ENCODE measurements at places on chromosomes 11 and 22. TPM values are rescaled to one million over a fixed set of nuclear protein-coding genes. Genes with fewer than 3 reads are reported as not detected.

GRCh38 chr11:75241906-75242644 lies 1.5 kb downstream of the TPBGL start:
- DNase-seq: no peak

- DNase-seq: peak; percentile 45
Measured at GRCh38 chr11:130001461-130002351, 929 bp downstream of the PRDM10 start.

- DNase-seq: no peak
Measured at GRCh38 chr11:117356126-117356890, 28.7 kb downstream of the CEP164 start.

- DNase-seq: no peak
Measured at GRCh38 chr11:5200582-5200981, at the start of gene OR51V1. OR51V1 (minus strand) TSS chr11:5200682; CDS start chr11:5200682, 0 bp downstream.

The CECR2 gene
- total RNA-seq: under 0.01 TPM

The LRRN4CL gene
- 0.22 TPM for total RNA-seq

Measured in lung microvascular endothelial cell (primary cell).